ENCODE measurements at places on chromosomes 2 and 18.

DNA sequence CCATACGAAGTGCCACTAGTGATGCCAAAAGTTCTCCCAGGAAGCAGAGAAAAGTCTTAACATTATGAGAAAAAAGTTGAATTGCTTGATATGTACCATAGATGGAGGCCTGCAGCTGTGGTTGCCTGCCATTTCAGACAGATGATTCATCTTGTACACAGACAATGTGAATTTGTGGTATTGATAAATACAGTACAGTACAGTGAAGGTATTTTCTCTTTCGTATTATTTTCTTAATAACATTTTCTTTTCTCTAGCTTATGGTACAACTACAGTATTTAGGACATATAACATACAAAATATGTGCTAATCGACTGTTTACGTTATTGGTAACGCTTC lies 33.6 kb upstream of the VWC2L start:
- no peak for DNase-seq

- peak; percentile 48 for DNase-seq
Observed at GRCh38 chr2:121377646-121378045, 92.6 kb upstream of the TFCP2L1 start.

DNA sequence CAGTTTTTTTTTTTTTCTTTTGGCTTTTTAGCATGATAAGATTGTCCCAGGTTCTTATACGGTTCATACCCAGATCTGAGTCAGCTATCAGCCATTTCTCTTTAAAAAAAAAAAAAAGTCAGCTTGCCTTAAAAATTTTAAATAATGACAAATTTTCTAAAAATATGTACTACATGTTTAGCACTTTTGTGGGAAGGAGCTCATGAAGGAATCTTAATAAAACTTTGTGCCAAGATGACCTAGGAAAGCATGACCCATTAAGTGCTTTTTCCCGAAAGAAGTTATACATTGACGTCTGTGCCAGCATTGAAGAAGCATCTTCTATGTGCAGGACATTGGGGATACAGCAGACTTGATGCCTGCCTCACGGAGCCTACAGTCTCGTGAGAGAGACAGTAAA lies 4.5 kb upstream of the RBMS1 start:
- DNase-seq: peak; percentile 38

DNA sequence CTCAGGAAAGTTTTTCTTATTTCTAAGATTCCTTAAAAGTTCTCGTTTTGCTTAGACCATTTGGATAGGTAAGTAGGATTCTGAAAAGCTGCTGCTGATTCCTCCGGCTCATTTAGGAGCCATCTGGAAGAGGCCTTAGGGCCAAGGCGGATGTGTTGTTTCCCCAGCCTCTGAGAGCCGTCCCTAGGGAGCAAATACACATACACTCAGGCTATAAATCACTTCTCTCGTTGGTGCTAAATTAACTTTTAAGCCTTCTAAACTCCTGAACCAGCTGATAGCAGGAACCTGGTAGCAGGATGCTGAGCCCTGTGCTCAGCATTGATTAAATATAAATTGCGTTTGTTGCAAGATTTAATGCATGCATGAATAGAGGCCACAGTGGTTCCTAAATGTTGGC lies 109.8 kb downstream of the ADCYAP1 start:
- DNase-seq: no peak

- no peak for DNase-seq
Observed at GRCh38 chr2:84840306-84840705, 40.6 kb downstream of the TRABD2A start.

GRCh38 chr2:204967199-204967960 lies 422.1 kb downstream of the PARD3B start:
- no peak for DNase-seq
